ENCODE measurements at places on chromosomes 6 and 20. TPM values are rescaled to one million over a fixed set of nuclear protein-coding genes. Genes with fewer than 3 reads are reported as not detected.

The EYA2 gene
- total RNA-seq, result not detected

The RPS6KA2 gene
- 2.8 TPM for total RNA-seq

The BPIFB1 gene
- not detected for total RNA-seq

The HDGFL1 gene
- total RNA-seq, result not detected

Data from activated CD4-positive, alpha-beta T cell treated with anti-CD3 and anti-CD28 coated beads, Interleukin-2, amount 10 ng/mL, durations not matched to agents 24 days and 14 days (primary cell).